ENCODE measurements at places on chromosomes 11 and 22.
A peak's percentile ranks its signal among the peaks of the same experiment; 100 is the strongest.

- DNase-seq = no peak
- no peaks in the 10 kb centered on the region for H3K27me3 ChIP-seq
- H3K4me1 ChIP-seq = no peaks in the 10 kb centered on the region
- no peak overlapping the region for H3K4me3 ChIP-seq
Observed at GRCh38 chr22:26325641-26326040, 103.4 kb upstream of the ASPHD2 start.

DNA sequence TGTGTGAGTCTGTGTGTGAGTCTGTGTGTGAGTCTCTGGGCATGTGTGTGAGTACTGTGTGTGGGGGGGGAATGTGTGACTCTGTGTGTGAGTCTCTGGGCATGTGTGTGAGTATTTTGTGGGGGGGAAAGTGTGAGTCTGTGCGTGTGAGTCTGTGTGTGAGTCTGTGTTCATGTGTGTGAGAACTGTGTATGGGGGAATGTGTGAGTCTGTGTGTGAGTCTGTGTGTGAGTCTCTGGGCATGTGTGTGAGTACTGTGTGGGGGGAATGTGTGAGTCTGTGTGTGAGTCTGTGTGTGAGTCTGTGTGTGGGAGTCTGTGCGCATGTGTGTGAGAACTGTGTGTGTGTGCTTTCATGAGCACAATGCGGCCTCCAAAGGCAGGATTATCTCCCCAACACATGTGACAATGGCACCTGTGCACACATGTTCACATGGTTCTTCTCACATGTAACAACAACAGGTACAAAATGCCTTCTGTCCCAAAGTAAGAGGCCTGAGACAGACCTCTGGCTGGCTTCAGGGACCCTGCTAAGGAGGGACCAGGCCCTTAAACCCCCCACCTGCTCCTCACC is 1.6 kb downstream of the CD5 start:
- H3K27ac ChIP-seq = peak overlapping the region; percentile 83
- H3K36me3 ChIP-seq = no peaks in the 10 kb centered on the region
- peaks cover 8% of the 10 kb centered on the region for H3K4me1 ChIP-seq
- peak; percentile 48 for DNase-seq

GRCh38 chr11:102111011-102111786 is 952 bp downstream of the YAP1 start:
- no peaks in the 10 kb centered on the region for H3K36me3 ChIP-seq
- H3K27me3 ChIP-seq = peaks cover 9% of the 10 kb centered on the region
- H3K4me3 ChIP-seq = peak overlapping the region; percentile 91
- peak overlapping the region; percentile 86 for H3K27ac ChIP-seq
- no peak for DNase-seq
- peaks cover 14% of the 10 kb centered on the region for H3K4me1 ChIP-seq

GRCh38 chr11:129286813-129287212 is 88.8 kb upstream of the BARX2 start:
- DNase-seq = no peak
- H3K4me3 ChIP-seq = no peak overlapping the region
- H3K36me3 ChIP-seq = no peaks in the 10 kb centered on the region
- H3K4me1 ChIP-seq = peaks cover 3% of the 10 kb centered on the region
- H3K27ac ChIP-seq = no peak overlapping the region
- peaks cover 7% of the 10 kb centered on the region for H3K27me3 ChIP-seq

DNA sequence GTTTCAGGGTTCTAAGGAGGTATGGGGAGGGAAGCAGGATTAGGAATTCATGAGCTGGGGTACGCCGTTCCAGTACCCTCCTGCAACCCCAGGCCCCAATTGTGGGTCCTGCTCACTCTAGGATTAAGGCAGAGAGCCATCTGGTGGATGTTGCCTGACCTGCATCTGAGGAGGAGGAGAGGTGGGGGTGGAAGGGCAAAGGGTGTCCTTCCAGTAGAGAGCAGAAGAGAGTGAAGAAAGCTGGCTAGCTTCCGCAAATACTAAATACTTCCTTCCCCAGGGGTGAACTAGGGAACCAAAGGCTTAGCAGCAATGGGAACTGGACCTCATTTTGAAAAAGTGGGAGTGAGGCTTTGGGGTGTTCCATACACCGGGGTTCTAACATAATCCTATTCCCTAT is 10.6 kb downstream of the LRRC51 start:
- H3K27ac ChIP-seq = peak overlapping the region; percentile 79
- peaks cover 11% of the 10 kb centered on the region for H3K4me1 ChIP-seq
- peak; percentile 86 for DNase-seq
- peaks cover 73% of the 10 kb centered on the region for H3K36me3 ChIP-seq

DNA sequence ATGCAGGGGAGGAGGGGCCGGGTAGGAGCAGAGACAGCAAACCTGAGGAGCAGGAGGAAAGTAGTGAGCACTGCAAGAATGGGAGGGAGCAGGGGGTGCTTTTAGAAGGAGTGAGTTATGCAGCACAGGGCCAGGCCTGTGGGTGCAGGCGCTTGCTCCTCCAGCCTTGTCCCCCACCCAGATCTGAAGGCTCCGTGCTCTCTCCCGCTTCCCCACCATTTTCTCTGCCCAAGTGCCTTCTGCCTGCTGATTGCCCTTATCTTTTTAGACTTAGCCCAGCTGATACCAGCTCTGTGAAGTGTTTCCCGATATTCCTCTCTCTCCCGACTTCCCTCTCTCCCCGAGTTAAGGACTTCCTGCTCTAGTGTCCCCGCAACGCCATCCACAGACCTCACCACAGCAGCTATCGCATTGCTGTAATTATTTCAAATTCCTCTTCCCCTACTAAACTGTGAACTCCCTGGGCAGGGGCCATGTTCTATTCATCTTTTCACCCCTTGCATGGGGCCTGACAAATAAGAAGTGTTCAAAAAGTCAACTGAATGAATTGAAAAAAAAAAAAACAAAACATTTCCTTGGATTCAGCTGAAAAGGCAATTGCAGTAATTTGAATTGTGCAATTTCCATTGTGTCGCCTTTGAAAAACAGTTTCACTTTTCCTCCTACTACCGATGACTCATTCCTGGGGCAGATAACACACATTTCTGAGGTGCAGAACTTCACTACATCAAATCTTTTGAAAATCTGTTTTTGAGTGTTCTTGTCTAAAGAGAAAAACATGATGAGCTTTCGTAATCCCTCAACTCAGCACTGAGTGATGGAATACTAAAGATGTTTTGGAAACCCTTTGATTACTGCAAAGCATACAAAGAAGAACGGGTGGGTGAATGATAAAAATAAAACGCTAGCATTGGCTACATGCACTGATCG is 69.7 kb upstream of the BMAL1 start:
- H3K4me1 ChIP-seq = peaks cover 17% of the 10 kb centered on the region
- peak overlapping the region; percentile 63 for H3K27ac ChIP-seq
- H3K36me3 ChIP-seq = no peaks in the 10 kb centered on the region
- peak overlapping the region; percentile 24 for H3K4me3 ChIP-seq
- DNase-seq = no peak

- H3K4me3 ChIP-seq = no peak overlapping the region
- peaks cover 34% of the 10 kb centered on the region for H3K36me3 ChIP-seq
- no peaks in the 10 kb centered on the region for H3K27me3 ChIP-seq
- no peak for DNase-seq
- peaks cover 28% of the 10 kb centered on the region for H3K4me1 ChIP-seq
Observed at GRCh38 chr11:126277322-126277721, 5.6 kb upstream of the TIRAP start.

DNA sequence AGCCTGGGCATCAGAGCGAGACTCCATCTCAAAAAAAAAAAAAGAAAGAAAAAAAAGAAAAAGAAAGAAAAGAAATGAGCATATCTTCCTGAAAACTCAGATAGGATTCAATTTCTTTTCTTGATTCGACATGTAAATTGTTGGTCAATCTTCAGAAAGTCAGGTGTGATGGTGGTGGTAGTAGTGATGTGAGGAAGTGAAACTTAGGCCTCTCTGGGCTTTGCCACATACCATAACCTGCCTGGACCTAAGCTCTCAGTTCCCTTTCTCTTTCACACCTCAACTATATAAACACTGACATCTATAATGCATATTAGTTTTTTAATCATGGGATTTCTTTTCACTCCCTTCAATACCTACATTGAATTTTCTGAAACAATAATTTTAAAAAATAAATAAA is 98.0 kb upstream of the TBCEL start:
- H3K27ac ChIP-seq = no peak overlapping the region
- no peaks in the 10 kb centered on the region for H3K36me3 ChIP-seq
- H3K4me1 ChIP-seq = peaks cover 4% of the 10 kb centered on the region

DNA sequence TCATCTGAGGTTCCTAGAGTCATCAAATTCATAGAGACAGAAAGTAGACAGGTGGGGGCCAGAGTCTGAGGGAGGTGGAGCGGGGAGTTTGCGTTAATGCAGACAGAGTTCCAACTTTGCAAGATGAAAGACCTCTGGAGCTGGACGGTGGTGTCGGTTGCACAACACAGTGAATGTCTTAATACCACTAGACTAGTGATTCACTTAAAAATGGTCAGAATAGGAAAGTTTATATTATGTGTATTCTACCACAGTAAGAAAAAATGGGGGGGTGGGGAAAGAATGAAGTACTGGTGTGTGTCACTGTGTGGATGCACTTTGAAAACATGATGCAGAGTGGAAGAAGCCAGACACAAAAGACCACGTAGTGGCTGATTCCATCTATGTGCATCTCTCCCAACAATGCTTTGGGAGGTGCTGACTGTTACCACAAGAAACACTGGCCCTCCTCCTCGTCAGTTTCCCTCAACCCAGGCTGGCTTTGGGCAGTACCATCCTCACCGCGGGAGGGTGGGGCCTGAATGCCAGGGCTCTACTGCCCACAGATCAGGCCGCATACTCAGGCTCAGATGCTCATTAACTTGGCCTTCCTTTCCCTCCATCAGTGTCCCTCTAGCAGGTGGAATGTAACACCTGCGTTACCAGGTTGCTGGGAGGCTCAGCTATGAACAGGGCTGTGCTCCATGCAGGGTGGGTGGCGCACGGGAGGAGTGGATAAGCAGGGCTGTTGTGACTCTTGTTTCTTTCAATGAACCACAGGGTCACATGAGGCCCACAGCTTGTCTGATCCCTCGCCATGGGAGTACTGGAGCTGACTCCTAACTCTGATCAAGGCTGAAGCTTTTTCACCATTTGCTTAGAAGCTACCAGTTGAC is 297.0 kb downstream of the CTTN start:
- H3K4me1 ChIP-seq = no peaks in the 10 kb centered on the region
- no peaks in the 10 kb centered on the region for H3K27me3 ChIP-seq
- peak; percentile 62 for DNase-seq
- no peak overlapping the region for H3K27ac ChIP-seq
- H3K36me3 ChIP-seq = no peaks in the 10 kb centered on the region

DNA sequence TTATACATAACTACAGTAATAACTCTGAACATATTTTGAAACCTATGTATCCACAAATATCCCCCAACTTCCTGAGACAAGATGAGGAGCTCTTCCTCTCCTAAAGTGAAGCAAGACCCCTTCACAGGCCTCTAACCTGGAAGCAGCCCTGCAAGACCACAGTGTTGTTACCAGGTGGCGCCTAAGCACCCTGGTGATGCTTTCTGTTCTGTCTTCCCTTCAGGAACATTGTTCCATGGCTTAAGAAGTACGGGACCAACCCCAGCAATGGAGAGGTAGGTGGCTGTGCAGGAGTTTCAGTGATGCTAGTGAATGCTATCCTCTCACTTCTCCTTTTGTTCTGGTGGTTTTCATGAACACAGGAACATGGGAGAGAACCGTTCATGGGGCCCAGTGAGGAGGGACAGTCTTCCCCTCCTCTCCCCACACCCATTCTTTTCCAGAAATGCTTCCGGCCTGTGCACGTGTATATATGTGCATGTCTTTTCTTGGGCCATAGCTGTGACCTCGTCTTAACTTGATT is 6.4 kb downstream of the PPIL2 start:
- no peak overlapping the region for H3K27ac ChIP-seq
- H3K27me3 ChIP-seq = no peaks in the 10 kb centered on the region
- no peak overlapping the region for H3K4me3 ChIP-seq
- no peak for DNase-seq
- H3K4me1 ChIP-seq = peaks cover 8% of the 10 kb centered on the region

- H3K27ac ChIP-seq = peak overlapping the region; percentile 79
- peaks cover 59% of the 10 kb centered on the region for H3K4me1 ChIP-seq
- peaks cover 63% of the 10 kb centered on the region for H3K36me3 ChIP-seq
- no peak overlapping the region for H3K4me3 ChIP-seq
- peak; percentile 60 for DNase-seq
- H3K27me3 ChIP-seq = no peaks in the 10 kb centered on the region
Observed at GRCh38 chr11:46675949-46676348, 24.5 kb downstream of the ARHGAP1 start.

DNA sequence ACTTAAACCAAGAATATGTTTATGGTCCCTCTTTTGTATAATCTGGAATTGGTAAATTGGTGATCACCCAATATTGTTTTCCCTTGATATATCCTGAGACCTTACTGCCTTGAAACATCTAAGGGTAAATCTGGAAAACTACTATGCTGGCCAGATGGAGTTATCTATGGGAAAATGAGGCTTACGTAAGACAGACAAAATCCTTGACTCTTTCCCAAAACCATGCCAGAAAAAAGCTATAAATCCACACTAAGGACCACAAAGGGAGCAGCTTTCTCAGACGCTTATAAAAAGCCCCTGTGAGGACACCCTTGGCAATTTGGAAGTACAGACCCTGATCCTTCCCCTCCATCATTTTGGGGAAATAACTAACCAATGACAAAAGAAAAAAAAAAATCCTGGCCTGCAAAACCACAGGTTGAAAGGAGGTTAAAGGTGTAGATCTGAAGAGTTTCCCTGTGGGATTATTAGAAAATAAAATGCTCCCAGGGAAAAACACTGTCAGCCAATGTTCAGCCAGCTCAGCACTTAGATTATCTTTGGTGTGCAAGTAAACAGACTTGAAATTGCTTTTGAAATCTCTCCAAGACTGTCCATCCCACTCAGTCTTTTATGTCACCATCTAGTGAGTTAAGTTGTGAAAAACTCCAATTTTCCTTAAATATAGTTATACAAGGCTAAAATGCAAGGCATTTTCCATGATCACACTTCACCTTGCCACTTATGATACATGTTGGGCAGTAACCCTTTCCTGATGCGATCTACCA is 6.6 kb upstream of the AMBRA1 start:
- H3K27ac ChIP-seq = no peak overlapping the region
- H3K27me3 ChIP-seq = no peaks in the 10 kb centered on the region
- H3K4me3 ChIP-seq = no peak overlapping the region
- no peaks in the 10 kb centered on the region for H3K4me1 ChIP-seq
- peaks cover 10% of the 10 kb centered on the region for H3K36me3 ChIP-seq

DNA sequence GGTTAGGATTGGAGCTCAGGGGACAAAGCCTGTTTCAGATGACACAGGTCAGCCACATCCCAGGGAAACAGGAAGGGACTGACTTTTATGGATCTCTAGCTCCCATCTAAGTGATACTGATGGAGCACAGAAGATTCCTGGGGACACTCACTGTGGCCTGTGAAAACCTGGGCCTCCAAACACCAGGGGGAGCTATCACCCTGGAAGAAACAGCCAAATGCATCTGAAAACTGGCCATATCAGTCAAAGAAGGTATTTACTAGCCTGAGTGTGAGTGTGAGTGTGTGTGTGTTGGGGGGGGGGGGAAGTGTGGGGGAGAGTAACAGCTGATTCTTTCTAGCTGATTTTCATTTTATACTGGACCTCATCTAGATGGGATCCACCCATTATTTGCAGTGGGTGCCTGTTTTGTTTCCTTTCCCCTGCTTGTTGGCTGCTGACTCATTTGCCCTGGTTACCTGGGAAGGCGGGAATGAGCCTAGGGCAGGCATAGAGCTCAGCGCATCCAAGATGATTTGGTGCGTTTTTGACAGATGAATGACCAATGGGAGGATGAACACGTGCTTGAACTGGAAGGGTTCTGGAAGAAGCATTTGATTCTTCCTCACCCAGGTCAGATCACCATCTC is 284.0 kb downstream of the KIRREL3 start:
- H3K27me3 ChIP-seq = no peaks in the 10 kb centered on the region
- H3K4me3 ChIP-seq = no peak overlapping the region
- H3K27ac ChIP-seq = no peak overlapping the region
- DNase-seq = no peak
- no peaks in the 10 kb centered on the region for H3K4me1 ChIP-seq
- no peaks in the 10 kb centered on the region for H3K36me3 ChIP-seq

Data from spleen (tissue), 13 donors.